Stimulated activated CD8-positive, alpha-beta memory T cell treated with anti-CD3 and anti-CD28 coated beads, Interleukin-4, amount 100 ng/mL, for 1 hour (primary cell): ENCODE measurements at places on chromosomes 6 and 20.
A peak's percentile ranks its signal among the peaks of the same experiment; 100 is the strongest.

DNA sequence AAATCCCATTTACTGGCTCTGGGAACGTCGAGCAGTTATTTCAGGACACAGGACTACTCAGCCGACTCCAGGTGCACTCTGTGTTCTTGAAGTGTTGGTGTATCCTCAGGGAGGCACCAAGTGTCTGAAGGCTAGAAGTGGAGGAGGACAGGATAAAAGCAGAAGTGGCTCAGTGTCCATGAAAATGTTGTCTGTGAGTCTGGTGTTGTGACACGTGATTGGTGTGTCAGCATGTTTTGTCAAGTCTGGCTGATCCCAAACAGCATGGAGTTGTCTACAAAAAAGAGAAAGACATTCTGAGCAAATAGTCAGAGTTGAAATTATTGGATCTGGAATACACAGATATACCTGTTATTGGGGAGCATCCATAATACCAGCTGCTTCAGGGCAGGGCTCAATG, 30.3 kb downstream of the SCGN start:
- DNase-seq: no peak

GRCh38 chr20:11844691-11845090, 73.0 kb upstream of the BTBD3 start:
- DNase-seq: no peak

DNA sequence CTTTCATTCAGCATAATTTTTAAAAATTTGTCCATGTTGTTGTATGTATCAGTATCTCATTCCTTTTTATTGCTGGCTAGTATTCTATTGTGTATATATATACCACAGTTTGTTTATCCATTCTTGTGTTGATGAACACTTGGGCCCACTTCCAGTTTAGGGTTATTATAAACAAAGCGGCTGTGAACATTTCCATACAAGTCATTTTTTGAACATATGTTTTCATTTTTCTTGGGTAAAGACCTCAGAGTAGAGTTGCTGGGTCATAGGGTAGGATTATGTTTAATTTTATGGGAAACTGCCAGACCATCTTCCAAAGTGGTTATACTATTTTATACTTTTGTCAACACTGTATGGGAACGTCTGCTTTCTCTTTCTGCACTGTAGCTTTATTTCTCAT, 55.3 kb downstream of the RBM24 start:
- no peak for DNase-seq

DNA sequence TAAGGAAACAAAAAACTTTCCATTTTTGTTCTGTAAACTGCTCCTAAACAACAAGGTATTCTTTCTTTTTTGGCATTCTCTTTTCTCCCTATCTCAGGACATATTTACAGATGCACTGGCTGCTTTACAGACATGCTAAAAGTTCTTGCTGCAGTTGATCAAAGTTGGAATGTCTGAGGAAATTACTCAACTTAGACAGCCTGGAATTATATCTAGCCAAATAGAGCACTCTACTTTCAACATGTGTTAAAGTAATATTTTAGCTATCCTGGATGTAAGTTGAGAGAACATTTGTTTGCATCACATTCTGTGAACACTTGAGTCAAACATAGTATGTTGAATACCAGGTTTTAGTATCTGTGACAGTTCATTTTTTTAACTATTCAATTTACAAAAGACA, 24.8 kb downstream of the TASP1 start:
- no peak for DNase-seq

DNA sequence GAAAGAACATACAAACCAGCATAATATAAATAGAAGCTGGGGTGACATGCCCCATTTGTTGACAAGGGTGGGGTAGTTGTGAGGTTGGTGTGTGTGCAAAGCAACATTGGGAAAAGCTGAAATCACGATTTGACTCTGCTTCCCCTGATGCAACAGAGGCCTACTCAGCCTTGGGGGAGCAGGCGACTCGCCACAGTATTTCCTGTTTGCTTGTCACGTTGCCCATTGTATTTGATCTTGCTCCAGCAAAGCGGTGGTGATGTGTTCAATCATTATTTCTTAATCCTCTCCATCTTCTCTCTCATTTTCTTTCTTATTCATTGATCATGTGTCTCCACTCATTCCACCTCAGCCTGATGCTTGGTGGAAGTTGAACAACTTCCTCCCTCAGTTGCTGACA, 165.8 kb upstream of the CITED2 start:
- DNase-seq: peak; percentile 11

- DNase-seq: no peak
These were observed 32.6 kb upstream of the PCMTD2 start for GRCh38 chr20:64222851-64223525.

DNA sequence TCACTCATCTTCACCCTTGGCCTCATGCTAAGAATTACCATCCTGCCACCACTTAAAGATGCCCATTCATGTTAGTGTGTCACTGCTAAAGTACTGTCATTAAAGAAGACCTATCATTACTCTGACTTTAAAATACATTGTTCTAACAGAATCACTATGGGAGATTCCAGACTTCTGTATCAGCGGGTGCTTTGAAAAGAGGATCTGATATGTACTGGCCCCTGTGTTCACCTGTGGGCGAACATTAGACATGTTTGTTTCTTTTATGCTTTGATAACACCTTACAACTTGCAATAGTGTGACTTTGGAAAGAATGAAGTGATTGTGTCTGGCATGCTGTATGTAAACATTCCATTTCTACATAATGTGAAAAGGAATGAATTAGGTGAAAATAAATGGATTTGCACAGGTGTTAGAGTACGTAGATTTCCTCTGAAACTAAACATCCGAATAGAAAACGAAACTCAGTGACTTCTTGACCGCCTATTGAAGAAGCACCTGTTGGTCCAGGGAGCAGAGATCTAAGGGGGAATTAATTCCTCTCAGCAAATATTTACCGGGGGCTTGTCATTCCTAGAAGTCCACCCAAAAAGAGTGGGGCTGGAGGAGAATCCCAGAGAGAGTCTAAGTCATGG, 132.3 kb downstream of the CARMIL1 start:
- DNase-seq: no peak

GRCh38 chr20:4961746-4962145, 39.6 kb downstream of the SLC23A2 start:
- DNase-seq: no peak

GRCh38 chr6:116409756-116410155, 39.0 kb downstream of the DSE start:
- DNase-seq: no peak

DNA sequence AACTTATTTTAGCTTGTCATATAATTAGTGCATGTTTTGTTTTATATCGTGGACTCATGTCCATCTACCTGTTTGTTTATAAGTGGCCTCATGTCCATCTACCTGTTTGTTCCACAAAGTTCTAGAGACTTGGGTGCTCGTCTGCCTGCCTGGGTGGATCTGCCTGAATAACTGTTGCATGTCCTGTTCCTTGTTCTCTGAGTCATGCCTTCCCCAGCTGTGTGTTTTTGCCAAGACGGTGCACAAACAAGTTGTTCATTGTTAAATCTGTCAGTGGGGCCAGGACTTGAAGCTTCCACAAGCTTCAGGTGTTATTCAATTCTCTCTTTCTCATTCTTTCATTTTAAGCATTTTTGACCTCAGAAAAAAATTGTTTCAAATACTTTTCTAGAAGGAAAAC, 358.0 kb upstream of the CITED2 start:
- no peak for DNase-seq

- no peak for DNase-seq
These were observed 52.9 kb upstream of the FABP7 start for GRCh38 chr6:122726649-122727048.

GRCh38 chr6:26187981-26188635, 100.9 kb downstream of the HFE start:
- no peak for DNase-seq

DNA sequence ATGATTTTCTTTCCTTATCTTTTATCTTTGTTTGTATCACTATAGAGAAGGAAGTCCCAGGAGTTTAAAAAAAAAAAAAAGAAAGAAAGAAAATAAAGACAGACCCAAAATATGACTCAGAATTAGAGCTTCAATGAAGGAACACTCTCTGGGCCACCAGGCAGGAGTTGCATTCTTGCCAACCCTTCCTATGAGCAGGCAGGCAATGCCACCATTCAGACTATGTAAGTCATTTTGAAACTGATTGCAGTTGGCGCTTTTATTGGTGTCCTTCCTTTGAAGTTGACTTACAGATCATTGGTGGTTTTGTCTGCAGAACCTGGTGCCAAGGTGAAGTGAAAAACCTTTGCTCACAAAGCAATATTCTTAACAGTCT, 50.3 kb downstream of the MYB start:
- DNase-seq: no peak

DNA sequence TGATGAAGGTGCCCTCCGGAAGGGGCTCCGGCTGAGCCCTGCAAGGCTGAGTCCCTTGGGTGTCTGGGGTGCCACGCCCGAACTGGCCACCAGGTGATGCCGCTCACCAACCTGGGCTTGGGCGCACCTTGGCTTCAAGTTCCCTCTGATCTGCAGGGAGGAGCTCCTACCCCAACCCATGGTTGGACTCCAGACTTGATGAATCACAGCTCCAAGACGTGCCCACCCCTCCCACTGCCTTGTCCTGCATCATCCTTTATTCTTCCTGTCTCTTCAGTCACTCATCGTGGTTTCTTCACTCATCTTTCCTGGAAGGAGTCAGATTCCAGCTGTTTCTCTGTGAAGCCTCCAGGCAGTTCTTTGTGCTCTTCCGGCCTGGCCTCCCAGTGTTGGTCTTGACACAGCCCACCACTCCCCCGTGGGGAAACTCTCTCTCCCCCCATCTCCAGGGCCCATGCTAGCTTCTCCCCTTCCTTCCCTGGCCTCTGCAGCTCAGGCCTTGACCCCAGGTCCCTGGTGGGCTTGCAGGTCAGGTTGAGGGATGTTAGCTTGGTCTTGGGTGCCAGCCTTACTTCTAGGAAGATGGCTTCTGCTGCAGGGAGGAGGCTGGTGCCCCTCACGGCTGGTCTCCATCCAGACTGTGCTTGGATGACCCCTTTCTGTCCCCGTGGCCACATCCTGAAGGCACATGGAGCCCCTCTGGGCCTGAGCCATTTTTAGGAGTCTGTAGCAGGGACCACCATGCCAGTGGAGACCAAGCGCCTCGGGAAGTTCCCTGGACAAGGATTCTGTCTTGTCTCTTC, 2.6 kb upstream of the ZBP1 start:
- peak; percentile 47 for DNase-seq

DNA sequence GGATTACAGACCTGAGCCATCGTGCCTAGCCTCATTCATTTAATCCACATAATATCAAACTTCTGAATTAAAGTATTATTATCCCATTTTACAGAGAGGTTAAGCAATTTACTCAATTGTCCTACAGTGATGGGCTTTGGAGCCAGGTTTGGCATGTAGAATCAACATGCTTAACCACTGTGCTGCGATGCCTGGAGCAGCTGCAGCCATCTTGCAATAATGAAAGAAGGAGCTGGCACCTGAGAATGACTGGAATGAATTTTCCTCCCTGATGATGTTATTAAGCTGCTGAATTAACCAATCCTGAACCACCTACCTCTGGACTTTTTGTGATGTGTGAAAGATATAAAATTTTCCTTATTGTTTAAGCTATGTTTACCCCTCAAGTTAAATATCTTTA, 13.1 kb upstream of the CCND3 start:
- DNase-seq: no peak

DNA sequence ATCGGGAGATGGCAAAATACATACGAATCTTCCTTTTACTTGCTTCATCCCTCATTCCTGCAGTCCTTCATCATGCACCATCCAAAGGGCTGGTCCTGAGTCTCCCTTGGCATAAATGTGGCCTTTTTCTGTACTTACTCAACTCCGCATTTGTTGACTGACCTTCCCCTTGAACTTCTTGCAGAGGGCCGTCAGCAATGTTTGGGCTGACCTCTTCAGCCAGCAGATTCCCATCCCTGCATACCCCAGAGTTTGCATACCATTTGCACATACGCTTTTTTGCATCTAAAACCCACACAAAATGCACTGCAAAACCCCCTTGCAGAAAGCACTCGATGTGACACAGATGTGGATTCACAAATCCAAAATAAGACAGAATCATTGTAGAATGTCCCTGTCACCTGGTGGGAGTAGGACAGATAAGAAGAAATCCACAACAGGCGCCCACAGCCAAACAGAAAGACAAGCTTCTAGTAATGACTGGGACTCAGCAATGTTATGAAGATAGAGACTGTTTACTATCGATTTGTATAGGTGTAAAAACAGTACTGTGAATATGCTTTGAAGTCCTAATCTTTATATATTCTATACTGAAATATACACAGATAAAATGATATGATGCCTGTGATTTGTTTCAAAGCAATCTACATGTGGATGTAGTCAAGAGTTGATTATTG, 45.8 kb downstream of the TBC1D7 start:
- DNase-seq: no peak

DNA sequence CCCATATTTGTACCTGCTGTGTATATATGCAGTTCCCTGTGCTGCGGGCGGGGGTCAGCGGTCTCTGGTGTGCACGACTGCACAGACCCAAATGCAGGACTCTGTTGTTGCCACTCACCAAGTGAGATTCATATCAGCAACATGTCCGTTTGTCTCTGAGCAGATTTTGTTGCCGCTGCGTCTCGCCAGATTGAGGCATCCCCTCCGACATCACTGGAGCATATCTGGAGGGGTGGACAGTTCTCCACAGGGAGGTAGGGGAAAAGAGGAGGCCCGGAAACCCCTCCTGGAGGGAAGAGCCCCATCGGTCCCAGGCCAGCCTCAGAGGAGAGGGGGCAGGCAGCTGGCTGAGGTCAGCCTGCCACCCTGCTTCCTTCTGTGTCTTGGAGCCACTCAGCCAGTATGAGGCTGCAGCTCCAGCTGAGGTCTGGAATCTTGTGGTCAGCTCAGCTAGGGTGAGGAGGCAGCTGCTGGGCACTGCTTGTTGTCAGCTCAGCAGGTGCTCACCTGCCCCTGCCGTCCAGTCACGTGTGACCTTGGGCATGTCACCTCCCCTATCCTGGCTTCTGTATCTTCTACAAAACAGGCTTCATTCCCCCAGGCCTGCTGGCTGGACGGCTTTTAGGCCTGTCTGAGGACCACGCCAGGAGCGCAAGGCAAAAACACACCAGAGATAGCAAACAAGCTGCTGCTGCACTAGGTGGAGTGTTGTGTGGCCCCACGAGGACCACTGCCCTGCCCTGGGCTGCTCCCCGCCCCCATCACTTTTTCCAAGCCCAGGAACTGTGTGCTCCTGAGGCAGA, 47.1 kb downstream of the HNF4A start:
- DNase-seq: no peak
